ENCODE measurements at places on chromosomes 2 and 18. TPM values are rescaled to one million over a fixed set of nuclear protein-coding genes. Genes with fewer than 3 reads are reported as not detected.

GRCh38 chr2:175854665-175855064 lies 147.4 kb downstream of the LNPK start:
- peaks cover 27% of the 10 kb centered on the region for H3K27me3 ChIP-seq
- H3K36me3 ChIP-seq, result no peaks in the 10 kb centered on the region

DNA sequence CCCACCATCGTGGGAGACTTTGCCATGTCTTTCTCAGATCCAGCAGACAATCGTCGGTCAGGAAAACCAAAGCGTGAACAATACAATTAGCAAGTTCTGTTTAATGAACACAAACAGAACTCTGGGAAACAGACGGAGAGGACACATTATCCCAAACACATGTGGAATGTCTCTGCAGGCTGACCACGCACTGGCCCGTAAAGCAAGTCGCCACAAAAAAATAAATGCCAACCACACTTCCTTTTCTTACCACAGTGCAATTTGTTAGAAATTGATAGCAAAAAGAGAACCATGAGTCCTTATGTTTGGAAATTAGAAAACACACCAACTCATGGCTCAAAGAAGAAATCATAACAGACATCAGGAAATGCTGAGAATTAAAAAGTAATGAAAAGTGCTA lies 210.9 kb downstream of the TWIST2 start:
- no peak for DNase-seq
- H3K27ac ChIP-seq, result no peak overlapping the region
- peaks cover 9% of the 10 kb centered on the region for H3K4me1 ChIP-seq

- no peaks in the 10 kb centered on the region for H3K36me3 ChIP-seq
- no peak for DNase-seq
- H3K4me1 ChIP-seq, result no peaks in the 10 kb centered on the region
- peaks cover 56% of the 10 kb centered on the region for H3K27me3 ChIP-seq
- no peak overlapping the region for H3K4me3 ChIP-seq
Observed at GRCh38 chr18:45373286-45373880, 241.9 kb upstream of the SLC14A2 start.

DNA sequence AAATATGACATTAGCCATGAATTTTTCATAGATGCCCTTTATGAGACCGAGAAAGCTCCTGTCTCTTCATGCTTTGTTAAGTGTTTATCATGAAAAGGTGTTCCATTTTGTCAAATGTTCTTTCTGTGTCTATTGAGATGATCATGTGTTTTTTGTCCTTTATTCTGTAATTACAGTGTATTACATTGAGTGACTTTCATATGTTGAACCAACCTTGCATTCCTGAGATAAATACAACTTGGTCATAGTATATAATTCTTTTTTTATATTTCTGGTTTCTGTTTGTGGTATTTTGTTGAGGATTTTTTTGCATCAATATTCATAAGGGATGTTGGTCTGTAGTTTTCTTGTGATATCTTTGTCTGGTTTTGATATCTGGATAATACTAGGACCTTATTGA lies 52.9 kb upstream of the HPCAL1 start:
- H3K4me3 ChIP-seq, result no peak overlapping the region

DNA sequence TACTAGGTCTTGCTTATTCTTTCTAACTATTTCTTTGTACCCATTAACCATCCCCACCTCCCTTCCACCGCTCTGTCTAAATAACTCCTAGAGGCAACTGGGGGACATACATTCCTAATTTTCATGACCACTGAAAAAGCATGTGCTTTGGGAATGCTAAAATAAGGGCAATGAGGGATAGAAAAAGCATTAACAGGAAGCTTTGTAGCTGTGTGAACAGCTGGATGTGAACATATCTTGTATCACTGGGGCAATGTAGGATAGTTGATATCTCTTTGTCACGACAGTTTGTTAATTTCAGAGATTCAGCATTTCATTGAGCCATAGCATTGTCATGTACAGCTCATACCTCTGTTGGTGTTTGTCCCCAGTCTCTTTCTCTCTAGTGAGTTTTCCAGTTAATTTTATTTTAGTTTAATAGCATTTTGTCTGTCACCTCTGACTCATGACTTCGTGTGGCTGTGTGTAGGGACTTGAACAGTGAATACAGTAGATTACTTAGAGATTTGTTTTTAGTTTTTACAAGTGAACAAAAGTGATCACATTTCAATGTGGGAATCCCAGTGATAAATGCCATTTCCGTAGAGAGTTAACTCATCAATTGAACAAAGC lies 230.3 kb upstream of the NRP2 start:
- no peak for DNase-seq
- H3K36me3 ChIP-seq, result no peaks in the 10 kb centered on the region
- H3K4me1 ChIP-seq, result no peaks in the 10 kb centered on the region
- no peak overlapping the region for H3K27ac ChIP-seq

Gene L3MBTL4
- total RNA-seq, result 4.1 TPM

DNA sequence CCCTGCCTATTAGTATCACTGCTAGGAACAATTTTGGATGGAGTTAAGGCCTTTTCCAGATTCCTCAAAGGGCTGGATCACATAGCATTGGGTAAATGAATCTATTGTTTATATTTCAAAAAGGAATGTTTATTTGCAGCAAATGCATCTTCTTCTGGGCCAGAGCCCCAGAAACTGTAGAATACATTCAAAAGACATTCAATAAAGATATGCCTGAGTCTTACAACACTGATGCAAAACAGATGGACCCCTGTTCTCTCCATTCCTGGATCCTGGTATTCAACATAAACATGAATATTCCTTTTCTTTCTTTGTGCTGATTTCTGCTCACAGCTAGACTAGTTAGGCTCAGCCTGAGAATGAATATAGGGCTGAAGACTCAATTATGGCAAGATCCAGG lies 227.2 kb upstream of the KLHL29 start:
- no peak overlapping the region for H3K4me3 ChIP-seq
- H3K36me3 ChIP-seq, result no peaks in the 10 kb centered on the region
- no peak for DNase-seq
- H3K27me3 ChIP-seq, result no peaks in the 10 kb centered on the region

Measured in natural killer cell treated with Interleukin-12 subunit alpha and Interleukin-12 subunit beta and Interleukin-15 and Interleukin-18, amount 100 ng/mL, for 72 hours (primary cell).